ENCODE measurements at places on chromosomes 6 and 20. TPM values are rescaled to one million over a fixed set of nuclear protein-coding genes. Genes with fewer than 3 reads are reported as not detected.

Gene HSPA1L
- total RNA-seq: 1.4 TPM

DNA sequence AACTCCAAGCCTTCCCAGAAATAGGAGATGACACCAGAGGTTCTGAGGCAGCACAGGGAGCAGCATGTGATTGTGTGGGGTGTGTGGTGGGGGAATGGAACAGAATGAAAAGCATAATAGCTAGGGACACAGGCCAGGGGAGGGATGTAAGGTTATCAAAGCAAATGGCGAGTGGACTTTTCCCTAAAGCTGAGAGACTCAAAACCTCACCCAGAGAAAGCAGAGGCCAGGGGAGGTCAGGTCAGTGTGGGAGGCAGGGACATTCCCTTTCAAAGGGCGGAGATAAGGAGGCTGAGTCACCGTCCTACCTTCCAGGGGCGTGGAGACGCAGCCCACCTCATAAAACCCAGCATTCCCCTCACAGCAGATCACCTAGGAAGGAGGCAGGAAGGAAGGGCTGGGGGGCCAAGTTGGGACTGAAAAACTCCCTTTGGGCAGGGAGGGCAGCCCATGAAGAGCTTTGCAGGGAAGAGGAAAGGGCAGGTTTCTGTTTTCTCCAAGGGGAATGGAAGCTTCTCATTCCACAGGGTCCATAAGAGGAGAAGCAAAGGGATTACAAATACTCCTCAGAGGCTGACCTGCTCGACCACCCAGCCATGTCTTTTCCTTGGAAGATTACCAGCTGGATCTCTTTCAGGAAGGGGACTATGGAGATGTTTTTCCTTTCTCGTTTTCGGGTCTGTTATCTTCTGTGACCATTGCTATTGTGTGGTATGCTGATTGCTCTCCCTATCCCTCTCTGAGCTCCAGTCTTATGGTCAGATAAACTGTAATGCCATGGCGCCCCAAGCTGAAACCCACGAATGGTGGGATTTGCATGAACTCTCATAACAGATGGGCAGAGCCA is 9.6 kb upstream of the LY6G5C start:
- DNase-seq: no peak

- peak; percentile 42 for DNase-seq
Measured at GRCh38 chr20:34544109-34544796, 14.3 kb upstream of the MAP1LC3A start.

GRCh38 chr6:27242589-27243265 is 4.8 kb upstream of the PRSS16 start:
- no peak for DNase-seq

Gene CCN2
- total RNA-seq: 376 TPM

GRCh38 chr6:165617528-165617927 is 45.5 kb downstream of the PDE10A start:
- no peak for DNase-seq

- DNase-seq: no peak
Measured at GRCh38 chr6:9334979-9335378, 899.6 kb upstream of the SLC35B3 start.

Gene SGK2
- not detected for total RNA-seq

GRCh38 chr6:112594886-112595594 is 247.9 kb downstream of the RFPL4B start:
- no peak for DNase-seq

DNA sequence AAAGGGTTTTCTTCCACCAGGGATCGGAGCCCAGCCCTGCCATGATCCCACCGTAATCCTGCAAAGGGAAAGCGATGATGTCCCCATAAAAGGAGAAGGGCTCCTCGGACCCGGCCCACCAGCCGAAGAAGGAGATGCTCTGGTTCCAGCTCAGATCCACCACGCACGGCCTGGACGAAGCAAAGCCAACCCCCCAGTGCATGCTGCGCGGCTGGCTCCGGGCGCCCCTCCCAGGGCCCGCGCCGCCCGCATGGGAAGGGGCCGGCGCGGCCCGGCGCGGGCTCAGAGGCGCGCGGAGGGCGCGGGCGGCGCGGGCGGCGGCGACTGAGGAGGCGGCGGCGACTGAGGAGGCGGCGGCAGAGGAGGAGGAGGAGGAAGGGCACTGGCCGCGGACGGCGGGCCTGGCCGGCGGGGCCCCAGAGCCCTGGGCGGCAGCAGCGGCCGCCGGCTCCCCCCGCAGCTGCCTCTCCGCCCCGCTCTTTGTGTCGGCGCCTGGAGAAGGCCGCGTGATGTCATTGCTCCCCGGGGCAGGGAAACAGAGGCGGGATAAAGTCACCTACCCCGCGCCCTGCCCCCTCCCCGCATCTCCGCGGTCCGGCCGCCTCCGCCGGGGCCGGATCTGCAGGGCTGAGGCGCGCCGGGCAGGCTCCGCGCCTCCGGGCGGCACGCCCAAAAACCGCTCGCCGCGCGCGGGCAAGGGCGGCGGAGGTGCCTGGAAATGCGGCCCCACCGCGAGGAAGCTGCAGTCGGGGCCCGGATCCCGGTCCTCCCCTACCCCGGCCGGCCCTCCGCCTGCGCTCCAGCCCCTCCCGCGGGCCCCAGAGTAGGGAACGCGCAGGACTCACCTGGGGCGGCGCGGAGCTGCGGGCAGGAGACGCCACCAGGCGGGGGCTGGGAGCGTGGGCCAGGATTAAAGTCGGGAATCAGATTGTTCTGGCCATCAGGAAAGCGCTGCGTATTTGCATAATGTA is at the start of gene FAXC:
Gene FAXC (minus strand): TSS at position 504 of the 971 bp plus-strand sequence. CDS start 302 bp downstream, at position 202.
- DNase-seq: peak; percentile 36

Data from umbilical cord (tissue), 2 donors.